Mesenchymal stem cell (in vitro differentiated cells and primary cell): ENCODE measurements at places on chromosomes 12 and 14.

DNA sequence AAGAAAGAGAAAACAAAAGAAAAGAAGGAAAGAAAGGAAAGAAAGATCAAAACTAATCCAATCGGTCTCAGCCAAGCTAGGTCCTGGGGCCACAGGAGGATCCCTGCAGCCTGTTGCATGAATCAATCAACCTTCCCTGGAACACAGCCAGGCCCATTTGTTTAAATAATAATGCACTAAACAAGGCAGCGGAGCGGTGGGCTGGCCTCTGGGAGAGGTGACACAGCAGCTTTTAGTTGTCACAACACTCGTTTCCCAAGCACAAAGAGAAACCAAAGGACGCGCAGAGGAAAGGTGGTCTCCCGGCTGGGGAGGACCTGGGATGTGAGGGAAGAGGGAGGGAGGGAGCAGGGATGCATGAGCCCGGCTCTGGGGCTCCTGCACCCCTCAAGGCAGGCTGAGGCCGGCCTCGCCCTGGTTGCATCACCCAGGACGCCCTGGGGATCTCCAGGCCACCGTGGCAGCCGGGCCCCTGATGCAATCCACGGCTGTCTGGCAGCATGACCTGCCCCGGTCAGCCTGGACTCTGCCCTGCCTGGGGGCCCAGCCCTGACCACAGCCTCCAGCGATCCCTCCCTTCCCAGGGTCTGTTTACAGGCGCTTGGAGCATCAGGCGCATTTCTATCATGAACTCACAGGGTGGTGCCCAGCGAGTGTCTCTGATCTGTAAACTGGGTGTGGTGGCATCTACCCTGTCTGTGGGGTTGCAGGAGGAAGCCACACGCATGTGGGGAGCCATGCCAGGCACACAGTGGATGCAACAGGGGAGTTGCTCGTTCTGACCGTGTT, 32.5 kb downstream of the MMP17 start:
- H3K27me3 ChIP-seq, result no peaks in the 10 kb centered on the region
- H3K4me1 ChIP-seq, result peaks cover 35% of the 10 kb centered on the region
- no peak overlapping the region for H3K4me3 ChIP-seq
- H3K36me3 ChIP-seq, result no peaks in the 10 kb centered on the region
- no peak overlapping the region for H3K27ac ChIP-seq

DNA sequence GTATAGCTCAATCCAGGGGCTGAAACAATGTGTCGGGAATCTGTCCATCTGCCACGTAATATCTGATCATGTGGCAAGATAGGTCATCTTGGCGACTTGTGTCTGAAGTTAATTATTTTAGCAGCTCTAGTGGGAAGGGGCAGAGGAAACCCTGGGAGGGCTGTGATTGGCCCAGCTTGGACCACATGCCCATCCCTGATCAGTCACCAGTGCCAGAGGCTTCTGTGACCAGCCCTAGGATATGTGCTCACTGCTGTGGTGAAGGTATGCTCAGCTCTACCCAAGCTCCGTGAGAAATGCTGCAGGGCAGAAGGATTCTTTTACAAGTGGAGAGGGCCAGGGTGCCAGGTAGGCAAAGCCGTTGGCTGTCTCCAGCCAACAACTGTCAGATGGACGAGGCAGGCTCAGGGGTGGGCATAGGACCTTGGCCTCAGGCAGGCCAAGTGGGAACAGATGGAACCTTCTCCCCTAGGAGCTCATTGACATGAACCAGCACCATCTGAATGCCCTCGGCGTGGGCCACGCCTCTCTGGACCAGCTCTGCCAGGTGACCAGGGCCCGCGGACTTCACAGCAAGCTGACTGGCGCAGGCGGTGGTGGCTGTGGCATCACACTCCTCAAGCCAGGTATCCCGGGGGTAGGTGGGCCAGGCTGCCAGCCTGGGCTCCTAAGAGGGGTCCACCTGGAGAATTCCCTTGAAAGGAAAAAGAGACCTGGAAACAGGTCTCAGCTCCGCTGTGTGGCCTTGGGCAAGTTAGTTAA, 21.1 kb downstream of the MVK start:
- H3K27ac ChIP-seq, result no peak overlapping the region
- peak overlapping the region; percentile 7 for H3K4me3 ChIP-seq
- no peak for DNase-seq
- peaks cover 34% of the 10 kb centered on the region for H3K36me3 ChIP-seq
- peaks cover 9% of the 10 kb centered on the region for H3K4me1 ChIP-seq

GRCh38 chr14:81565441-81566290, 32.0 kb upstream of the SEL1L start:
- DNase-seq, result peak; percentile 10
- H3K36me3 ChIP-seq, result no peaks in the 10 kb centered on the region
- no peak overlapping the region for H3K4me3 ChIP-seq
- no peak overlapping the region for H3K27ac ChIP-seq
- no peaks in the 10 kb centered on the region for H3K4me1 ChIP-seq

- DNase-seq, result no peak
- H3K27ac ChIP-seq, result no peak overlapping the region
- no peak overlapping the region for H3K4me3 ChIP-seq
- no peaks in the 10 kb centered on the region for H3K27me3 ChIP-seq
- H3K4me1 ChIP-seq, result no peaks in the 10 kb centered on the region
- H3K36me3 ChIP-seq, result no peaks in the 10 kb centered on the region
Observed at GRCh38 chr14:68386950-68387779, 405.7 kb downstream of the ZFP36L1 start.
